ENCODE measurements at places on chromosomes 6 and 20.

- no peak for DNase-seq
Measured at GRCh38 chr6:70834520-70834919, 122.3 kb downstream of the B3GAT2 start.

- DNase-seq: no peak
Measured at GRCh38 chr20:17622086-17622850, 52.4 kb downstream of the DSTN start.

DNA sequence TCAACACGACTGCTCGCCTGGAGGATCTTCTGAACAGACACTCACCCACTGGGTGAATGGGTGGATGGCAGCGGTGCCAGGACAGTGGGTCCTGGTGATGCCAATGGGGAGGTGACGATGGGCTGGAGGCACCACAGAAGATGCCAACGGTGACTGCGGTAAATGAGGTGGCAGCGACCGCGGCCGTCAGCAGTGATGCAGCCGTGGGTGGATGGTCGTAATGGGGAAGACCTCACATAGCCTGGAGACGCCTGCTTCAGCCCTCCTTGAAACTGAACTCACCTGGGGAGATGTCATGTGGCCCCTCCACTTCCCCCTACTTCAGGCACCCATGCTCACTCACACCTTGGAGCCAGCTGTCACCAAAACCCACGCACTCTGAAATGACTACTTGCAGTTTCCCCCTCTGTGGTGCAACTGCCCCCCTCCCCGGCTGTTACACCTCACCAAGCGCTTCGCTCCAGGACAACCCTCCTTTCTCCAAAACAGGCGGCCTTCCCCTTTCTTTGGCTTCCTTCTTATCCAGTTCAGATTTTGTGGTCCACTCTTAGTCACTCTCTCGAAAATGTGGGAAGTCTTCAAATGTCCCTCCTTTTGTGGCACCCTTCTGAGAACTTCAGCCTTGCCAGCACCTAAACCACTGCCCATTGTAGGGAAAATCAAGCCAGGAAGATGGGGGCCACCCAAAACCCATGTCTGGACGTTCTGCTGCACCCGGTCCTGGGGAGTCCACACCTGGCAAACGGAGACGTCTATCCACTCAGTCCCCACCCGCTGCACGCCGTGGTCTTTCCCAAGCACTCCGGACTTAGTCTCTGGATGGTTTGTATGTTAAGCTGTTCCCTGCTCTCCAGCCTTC is 10.4 kb upstream of the ABHD16B start:
- DNase-seq: no peak

DNA sequence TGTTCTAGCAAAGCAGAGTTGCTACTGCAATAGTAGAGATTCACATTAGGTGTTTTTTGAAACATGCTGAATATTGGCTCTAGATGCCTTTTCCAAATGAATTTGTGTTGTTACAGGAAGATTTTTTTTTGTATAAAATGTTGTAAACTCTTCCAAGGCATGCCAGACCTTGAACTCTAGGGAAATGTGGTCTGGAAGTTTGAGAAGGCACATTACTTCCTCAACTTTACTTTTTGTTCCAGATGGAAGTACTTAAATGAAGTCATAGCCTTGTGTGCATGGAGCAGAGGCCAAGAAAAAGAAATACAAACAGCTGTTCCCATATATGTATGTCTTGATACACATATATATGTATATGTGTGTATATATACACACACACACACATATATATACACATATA is 585.7 kb upstream of the MARCKS start:
- no peak for DNase-seq

DNA sequence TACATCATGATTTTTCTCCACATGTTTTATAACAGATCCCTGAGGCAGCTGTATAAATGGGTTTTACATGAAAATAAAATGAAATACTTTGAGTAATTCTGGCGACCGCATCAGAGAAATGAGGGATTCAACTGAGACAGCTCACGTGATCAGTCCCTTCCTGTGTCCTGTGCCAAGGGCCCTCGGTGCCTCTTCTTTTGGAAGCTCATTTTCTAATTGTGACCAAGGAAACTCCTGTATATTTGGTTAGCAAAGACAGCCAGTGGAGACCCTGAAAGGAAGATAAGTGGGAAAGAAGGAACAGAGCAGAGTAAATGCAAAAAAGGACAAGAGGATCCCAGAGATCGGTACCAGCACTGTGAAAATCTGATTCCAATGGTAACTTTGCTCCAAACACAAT is 129.9 kb downstream of the FYN start:
- DNase-seq: no peak

DNA sequence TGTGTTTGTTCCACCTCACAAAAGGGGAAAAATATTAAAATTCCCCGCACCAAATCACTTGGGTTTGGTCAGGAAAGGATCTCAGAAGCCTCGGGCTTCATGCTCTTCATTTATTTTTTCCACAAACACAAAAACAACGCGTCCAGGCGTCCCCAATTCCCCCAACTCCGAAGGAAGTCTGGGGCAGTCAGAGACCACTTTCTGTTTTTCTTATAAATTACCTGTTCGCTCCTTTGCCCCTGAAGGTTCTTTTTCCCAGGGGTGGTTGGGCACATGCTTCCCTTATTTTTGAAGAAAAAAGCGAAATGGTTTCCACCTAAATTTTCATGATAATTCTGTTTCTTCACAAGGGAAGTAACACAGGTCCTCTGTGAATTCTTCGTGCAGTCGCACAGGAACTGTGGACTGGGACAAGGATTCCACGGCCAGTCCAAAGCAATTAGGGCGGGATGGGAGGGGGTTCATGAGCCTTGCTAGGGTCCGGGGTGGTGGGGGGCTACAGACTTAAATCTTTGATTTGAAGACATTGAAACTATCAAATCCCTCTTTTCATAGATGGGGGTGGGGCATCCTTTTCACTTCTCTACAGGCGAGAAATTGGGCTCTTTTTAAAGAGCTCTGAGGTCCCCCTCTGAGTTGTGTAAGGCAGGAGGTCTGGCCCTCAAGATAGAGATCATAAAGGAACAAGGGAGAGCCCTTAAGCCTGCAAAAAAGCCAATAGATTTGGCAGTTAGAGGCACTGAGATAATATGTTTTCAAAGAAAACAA is 30.5 kb upstream of the HFE start:
- DNase-seq: peak; percentile 16

GRCh38 chr6:35668096-35668495 is 20.6 kb downstream of the FKBP5 start:
- DNase-seq: no peak

GRCh38 chr6:149925974-149926777 is 3.3 kb upstream of the RAET1G start:
- peak; percentile 91 for DNase-seq
